ENCODE measurements at places on chromosomes 1 and 21.
A peak's percentile ranks its signal among the peaks of the same experiment; 100 is the strongest.

DNA sequence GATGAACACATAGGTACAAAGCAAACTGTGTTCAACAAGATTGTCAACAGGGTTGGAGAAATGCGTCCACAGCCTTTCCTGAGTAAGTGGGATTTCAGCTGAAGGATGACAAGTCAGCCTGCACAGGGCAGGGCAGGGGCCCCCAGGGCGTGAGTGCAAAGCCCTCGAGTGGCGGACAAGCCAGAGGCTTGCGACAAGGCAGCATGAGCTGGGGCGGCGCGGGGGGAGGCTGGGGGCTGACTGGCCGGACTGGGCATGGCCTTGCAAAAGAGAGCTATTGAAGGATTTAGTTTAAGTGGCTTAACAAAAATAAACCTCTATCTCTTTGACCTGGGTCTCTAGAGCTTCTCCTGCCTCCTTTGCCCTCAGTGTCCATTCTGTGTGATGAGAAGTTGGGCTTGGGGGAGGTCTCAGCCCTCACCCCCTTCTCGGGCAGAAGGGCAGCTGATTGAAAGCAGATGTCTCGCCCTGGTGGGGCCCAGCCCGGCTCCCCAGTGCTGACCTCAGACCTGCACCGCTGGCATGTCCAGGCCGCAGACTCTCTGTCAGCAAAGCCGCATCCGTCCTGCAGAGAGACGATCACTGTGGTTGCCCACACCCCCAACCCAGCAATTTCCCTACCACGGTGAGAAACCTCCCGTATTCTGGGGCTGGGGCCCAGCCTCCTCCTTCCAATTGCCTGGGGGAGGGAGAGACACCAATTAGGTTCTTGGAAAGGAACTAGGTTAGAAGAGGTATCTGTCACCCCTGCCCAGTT is 24.3 kb upstream of the EPS8L3 start:
- DNase-seq, result no peak

- DNase-seq, result no peak
These were observed 231.0 kb downstream of the SLC35F3 start for GRCh38 chr1:234135501-234135900.

DNA sequence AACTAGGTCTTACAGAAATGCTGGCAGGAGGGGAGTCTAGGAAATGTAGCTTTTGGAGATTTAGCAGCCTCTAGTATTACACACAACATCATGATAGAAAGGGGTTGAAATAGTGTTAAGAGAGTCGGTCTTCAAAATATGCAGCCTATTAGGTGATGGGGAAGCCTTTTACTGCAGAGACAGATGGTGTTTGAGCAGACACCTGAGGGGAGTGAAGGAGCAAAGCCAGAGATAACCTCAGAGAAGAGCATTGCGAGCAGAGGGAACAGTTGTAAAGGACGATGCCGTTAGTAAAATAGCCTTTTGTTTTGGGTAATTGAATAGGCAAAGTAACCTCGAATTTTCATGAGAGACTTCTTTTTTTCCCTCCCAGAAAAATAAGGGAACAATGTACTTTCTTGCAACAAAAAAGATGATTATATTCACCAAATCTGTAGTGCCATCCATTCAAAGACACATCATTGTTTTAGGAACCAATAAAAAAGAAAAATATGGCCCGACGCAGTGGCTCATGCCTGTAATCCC is 66.3 kb upstream of the KIF1B start:
- DNase-seq, result no peak

GRCh38 chr1:66769512-66770229 is 17.4 kb downstream of the DYNLT5 start:
- DNase-seq, result no peak

- DNase-seq, result no peak
These were observed 364.5 kb upstream of the DUSP10 start for GRCh38 chr1:222106377-222106776.

DNA sequence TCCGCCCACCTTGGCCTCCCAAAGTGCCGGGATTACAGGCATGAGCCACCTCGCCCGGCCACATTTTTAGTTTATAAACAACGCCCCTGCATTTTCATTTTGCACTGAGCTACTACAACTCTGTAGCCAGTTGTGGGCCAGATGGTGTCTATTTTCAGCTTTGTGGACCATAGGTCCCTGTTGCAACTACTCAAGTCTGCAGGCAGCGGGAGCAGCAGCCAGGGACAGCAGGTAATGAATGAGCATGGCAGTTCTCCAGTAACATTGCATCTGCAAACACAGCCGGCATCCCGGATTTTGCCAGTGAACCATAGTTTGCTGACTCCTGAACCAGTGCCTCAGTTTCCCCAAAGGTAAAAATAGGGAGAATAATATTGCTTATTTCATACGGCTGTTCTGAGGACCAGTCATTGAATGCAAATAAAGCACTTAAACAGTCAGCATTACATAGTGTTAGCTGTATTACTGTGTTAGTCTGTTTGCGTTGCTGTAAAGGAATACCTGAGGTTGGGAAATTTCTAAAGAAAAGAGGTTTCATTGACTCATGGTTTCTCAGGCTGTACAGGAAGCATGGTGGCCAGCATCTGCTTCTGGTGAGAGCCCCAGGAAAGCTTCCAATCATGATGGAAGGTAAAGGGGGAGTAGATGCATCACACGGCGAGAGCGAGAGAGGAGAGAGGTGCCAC is 65.5 kb upstream of the SLC45A1 start:
- DNase-seq, result no peak

- DNase-seq, result no peak
These were observed 39.1 kb downstream of the UROD start for GRCh38 chr1:45051005-45051772.

- DNase-seq, result no peak
These were observed 1.4 kb downstream of the PRXL2B start for GRCh38 chr1:2587860-2588571.

DNA sequence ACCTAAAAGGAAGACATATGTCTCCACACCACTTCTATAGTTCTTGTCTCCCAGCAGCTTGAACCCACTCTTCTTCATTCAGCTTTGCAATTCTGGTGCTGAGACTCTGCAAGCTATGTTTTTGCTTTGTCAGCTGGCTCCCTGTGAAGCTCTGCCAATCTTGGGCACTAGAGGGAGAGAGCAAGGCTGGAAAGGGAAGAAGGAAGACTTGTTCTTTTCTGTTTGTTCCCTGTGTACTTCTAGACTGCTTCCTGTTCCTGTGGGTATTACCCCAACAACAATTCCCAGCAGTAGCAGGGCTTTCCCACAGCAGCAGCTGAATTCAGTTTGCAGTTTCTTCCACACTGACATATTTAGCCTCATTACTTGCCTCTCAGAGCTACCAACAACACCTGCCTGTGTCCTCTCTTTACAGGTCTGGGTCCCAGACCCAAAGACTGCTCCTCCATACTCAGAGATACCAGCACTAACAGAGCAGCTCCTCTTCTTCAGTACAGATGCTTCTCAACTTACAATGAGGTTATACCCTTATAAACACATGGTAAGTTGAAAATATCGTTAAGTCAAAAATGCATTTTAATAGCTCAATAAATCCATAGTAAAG is 275.2 kb upstream of the NEGR1 start:
- no peak for DNase-seq

- no peak for DNase-seq
These were observed 170.4 kb upstream of the SYT6 start for GRCh38 chr1:114323959-114324661.

DNA sequence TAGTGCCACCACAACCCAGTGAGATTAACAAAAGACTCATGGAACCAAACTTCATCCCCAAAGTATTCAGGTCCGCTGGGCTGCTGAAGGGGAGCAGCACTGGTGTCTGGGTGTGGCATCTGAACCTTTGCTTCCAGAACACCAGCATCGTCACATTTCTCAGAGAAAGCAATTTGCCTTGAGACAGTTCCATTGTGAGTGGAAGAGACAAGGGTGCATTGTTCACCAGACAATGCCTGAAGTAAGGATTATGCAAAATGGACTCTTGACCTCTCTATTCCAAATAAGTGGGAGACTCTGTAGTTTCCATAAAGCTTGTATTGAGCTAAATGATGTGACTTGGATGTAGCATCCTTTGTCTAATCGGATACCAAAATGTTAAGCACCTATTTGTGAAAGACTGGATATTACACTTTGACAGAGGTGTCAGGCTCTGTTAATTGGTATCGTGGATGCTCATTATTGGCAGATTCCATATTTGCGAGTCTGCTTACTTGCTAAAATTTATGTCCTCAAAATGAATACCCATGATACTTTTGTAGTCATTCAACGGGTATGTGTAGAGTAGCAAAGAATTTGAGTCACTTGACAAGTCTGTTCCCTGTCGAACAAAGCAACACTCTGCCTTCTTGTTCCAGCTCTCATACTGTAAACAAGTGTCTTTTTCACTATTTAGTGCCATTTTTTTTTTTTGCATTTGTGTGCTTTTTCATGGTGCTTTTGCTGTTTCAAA is 75.6 kb downstream of the MRPS6 start:
- DNase-seq, result no peak

DNA sequence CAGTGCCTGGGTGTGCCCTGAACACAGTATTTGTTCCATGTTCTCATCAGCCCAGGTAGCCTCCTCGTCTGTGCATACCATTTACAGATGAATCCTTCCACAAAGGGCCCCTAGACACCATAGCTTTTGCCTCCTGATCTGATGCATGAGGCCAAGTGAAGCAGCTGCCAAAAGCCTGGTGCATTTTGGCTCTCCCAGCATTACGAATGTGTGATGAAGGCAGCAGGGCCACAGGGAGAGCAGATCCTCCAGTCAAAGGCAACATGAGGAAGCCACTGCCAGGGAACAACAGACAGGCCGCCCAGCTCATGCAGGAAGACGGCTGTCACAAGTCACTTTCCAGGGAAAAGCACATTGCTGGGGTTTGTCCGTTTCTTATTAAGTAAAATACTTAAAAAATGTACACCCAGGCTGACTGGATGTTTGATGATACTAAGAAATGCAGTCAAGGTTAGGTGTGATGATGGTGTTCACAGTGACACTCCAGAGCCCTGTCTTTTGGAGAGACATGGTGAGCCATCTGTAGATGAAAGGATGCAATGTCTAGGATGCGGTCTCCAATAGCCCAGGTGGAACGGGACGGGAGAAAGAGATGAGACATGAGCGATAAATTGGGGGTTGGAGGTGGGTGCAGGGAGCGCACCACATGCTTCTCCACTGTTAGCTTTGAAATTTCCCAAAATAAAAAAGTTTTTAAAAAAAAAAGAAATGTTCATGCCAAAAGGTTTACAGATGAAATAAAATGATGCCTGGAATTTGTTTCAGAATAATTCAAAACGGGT is 48.7 kb downstream of the NPHP4 start:
- no peak for DNase-seq

- no peak for DNase-seq
These were observed 64.0 kb downstream of the CCDC18 start for GRCh38 chr1:93244298-93245069.

DNA sequence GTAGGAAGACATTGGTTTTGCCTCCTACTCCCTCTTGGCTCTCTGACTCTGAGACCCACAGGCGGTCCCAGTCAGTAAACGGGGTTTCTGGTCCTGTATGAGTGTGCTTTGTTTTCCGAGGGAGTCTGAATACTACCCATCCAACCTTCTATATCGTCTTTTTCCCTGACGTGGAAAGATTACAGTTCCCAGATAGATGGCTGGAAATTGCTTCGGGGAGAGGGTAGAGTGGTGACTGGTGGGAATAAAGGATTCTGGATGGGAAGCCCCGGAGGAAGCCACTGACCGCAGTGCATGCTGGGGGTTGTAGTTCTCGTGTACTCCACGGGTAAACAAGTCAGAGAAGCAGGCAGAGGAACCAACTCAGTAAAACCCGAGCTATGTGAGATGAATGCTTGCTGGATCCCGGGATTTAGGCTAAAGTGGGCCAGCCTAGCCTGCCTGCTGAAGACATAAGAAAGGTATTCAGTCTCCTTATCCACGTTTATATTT is 66.2 kb upstream of the IRF2BP2 start:
- peak; percentile 42 for DNase-seq

GRCh38 chr1:203026666-203027663 is 674 bp downstream of the PPFIA4 start:
- no peak for DNase-seq

DNA sequence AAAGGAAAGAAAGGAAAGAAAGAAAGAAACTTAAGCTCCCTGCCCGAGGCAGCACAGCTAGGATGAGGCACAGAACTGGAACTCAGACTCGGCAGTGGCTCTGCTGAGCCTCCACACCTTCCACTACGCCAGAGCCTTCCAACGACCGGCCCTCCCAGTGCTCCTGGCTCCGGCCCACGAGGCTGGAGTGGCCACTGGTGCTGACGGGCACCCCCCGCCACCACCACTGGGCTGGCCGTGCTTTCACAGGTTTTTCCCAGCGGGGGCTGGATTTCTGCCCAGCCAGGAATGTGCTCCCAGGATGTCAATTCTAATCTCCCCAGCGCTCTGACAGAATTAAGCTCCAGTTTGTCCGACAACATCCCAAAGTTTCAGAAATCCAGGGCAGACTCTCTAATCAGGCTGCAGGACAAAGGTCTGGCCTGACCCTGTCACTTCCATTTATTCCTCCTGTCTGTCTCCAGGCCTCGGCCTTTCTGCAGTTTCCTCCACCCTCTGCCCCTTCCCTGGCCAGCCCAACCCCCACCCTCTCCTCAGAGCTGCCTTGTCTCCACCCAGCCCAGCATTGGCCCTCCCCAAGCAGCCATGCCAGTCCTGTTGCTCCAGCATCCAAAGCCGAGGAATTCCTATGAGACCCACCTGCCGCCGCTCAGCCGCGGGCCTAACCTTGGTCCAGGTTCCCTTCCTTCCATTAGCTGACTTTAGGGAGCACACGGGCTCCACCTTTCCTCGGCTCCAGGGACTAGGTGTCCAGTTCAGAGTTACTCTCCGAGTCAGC is 81.9 kb downstream of the CASZ1 start:
- DNase-seq, result no peak

DNA sequence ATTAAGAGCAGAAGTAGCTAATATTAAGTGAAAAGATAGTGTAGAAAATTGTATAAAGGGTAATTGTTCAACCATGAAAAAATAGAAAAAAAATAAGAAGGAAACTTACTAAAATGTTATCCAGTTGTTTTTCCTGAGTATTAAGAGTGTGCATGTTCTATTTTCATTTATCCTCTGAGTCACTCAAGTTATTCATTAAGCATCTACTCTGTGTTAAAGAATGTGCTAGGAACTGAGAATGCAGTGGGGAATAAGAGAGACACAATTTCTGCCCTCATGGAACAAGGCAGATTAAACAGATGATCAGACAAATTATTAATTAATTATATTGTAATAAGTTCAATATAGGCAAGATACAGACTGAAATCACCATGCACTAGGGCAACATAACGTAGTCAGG is 10.8 kb upstream of the PIGK start:
- DNase-seq, result no peak

DNA sequence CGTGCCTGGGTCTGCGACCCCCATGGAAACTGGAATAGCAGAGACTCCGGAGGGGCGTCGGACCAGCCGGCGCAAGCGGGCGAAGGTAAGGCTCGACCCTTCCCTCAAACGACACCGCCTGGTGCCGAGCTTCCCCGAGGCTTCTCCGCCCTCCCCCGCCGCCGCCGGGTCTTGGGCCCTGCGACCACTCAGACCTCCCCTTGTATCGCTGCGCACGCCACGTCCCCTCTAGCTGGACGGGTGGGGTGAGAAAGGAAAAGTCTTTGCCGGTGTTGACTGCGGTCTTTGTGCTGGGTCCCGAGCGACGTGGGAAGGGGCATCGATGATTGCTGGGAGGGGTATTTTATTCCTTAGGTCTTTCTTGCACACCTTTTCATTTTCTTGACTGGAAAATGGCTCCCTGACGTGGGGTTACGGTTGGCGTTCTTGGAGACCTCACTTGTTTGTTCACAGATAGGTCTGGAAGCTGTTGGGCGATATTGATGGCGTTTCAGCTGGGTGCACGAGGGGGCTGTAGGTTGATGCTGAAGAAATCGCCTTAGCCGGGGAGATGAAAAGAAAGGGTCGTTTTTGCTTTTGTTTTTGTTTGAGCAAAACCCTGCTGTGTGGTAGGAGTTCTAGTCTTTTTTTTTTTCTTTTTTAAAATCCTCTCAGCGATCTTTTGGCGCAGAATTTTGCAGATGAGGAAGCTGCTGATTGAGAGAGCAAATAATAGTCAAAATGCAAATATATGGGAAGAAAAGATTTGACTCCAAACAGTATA is 776 bp downstream of the KDM1A start:
- DNase-seq, result no peak
